ENCODE measurements at places on chromosomes 16 and 17.

GRCh38 chr16:65409510-65409909, 287.6 kb upstream of the CDH11 start:
- DNase-seq = no peak

DNA sequence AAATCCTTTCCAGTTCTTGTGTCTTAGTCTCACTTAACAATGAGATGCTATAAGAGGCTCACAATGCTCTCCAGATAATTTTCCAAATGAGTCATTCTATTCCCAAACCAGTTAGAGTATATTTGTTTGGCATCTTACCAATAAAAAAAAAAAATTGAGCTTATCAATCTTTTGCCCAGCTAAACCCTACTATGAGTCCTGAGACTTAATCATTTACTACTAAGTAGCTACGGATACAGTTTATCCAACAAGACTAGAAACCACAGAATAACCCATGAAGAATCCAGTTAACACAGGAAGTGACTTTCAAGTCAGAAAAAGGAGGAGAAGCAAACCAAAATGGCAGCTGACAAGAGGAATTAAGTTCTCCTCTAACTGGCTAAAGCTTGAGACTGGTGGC, 330.3 kb upstream of the XYLT1 start:
- no peak for DNase-seq

GRCh38 chr17:82636626-82637598, 11.3 kb downstream of the WDR45B start:
- no peak for DNase-seq

- DNase-seq = no peak
These were observed 6.8 kb downstream of the MTSS2 start for GRCh38 chr16:70678898-70679670.

DNA sequence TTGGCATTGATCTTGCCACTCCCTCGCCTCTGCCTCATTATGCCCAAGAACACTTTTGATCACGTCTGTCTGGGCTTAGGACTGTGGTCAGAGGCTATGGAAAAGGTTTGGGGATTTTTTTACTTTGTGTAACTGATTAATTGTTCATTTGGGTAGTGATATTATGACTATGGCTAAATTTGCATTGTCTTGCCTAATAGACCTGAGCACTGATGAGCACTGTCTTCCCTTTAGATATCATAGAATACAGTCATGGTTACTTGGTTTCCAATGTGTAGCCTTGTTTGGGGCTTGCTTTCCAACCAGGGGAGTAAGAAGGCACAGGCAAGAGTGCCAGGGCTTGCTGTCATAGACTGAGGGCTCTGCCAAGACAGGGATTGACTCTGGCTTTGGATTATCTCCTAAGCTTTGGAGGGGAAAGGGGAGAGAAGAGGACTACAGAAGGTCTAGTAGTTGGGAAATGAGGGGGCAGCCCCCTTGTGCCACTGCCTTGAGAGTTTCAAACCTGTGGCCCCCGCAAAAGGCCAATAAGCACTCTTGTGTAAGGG, 13.7 kb downstream of the LIMD2 start:
- no peak for DNase-seq

DNA sequence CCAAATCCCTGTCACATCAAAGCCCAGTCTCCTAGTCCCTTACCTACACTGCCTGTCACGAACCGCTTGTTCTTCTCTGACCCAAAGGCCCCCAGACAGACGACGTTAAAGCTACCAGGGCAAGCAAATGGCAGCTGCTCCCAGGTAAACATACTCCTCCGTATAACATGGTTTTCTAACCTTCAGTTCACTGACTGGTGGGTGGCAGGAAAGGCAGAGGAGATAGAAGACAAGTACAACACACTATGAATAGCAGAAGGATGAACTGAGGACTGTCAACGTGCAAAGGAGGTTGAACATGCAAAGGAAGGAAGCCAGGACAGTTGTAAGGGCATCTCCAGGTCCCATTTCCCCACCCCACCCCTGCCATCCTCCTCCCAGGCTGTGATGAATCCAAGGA, 449.8 kb downstream of the SHISA9 start:
- no peak for DNase-seq

- DNase-seq = no peak
These were observed 415.0 kb upstream of the XYLT1 start for GRCh38 chr16:17885659-17886207.

- DNase-seq = no peak
These were observed 16.1 kb downstream of the LASP1 start for GRCh38 chr17:38885728-38886642.

DNA sequence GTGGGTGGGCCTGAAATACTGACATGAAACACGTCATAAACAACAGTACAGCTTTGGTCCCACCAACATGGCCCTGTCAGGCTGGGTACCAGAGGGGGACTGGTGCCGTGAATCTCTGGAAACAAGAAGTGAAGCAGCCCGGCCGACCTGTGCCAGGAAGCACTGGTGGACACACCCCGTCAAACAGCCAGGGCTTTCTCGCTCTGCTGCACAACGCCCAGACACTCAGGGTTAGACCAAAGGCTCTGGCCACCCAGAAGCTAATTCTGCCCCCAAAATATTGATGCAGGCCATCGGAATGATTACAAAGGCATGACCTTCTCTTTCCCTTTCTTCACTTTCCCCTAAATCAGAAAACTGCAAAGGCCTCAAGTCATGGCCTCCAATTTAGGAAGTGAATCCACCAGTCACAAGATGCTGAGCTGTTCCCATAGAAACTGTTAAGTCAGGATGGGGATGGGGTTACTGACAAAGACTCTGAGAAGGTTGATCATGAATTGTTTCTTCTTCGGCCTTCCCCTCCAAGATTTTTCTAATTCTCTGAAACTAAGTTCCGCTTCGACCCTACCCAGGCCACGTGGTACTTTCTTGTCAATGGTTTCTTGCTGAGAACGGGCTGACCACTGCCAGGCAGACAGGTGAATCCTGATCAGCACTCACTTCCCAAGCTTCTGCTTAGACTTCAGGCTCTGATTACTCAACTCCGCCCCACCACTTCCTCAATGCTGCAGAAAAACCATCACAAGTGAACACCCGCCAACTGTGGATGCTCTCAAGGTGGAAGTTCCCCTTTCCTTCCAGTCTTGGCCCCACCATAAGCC, 6.7 kb downstream of the PITPNA start:
- DNase-seq = no peak

GRCh38 chr17:13297183-13297582, 279.4 kb upstream of the ELAC2 start:
- DNase-seq = no peak

DNA sequence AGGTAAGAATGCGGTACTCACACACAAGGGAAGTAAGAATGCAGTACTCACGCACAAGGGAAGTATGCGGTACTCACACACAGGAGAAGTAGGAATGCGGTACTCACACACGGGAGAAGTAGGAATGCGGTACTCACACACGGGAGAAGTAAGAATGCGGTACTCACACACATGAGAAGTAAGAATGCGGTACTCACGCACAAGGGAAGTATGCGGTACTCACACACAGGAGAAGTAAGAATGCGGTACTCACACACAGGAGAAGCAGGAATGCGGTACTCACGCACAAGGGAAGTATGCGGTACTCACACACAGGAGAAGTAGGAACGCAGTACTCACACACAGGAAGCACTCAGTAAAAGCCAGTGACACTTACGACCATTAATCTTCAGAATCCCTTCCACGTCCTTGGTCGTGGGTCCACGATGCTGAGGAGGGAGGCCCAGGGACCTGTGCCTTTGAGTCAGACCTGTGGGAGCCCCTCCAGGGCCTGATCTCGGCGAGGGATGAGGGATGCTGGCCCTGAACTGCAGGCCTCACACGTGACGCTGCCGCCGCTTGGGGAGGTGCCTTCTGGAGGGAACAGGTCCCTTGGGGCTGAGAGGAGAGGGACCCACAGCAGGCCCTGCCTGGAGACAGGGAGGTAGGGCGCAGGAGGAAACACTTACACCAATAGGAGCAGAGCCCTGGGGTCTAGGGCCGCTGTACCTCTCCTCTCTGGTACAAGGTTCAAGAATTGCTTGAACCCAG, 20.2 kb downstream of the ABR start:
- no peak for DNase-seq

DNA sequence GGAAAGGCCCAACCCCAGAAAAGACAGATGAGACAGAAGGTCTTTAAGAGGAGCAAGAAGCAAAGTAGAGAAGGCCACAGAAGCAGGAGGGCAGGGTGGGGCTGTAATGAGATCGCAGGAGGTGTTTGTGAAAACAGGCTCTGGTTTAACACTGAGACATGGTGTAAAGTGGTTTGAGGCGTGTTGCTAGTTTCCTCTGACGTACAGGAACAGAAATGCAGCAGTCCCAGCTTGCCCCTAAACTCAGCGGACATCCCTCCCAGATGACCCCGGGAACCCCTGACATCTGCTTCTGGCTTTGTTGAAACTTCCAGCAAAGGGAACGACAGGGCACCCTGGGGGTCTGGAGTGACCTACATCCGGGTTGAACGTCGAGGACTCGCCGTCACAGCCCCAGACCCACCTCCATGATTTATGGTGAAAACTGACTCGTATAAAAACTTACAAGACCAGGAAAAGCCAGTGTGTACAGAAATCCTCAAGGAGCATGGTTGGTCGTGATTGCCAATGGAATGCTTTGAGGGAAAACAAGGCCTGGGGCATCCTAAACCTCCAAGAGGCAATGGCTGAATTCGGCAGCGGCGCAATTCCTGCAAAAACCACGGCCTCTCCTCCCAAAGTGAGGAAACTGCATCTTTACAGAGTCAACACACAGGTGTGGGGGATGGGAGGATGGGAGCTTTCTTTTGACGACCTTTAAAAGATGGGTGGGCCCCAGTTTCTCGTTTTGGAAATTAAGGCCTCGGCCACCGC, 25.8 kb downstream of the LITAF start:
- DNase-seq = peak; percentile 56

- DNase-seq = no peak
These were observed 21.6 kb downstream of the CD300LF start for GRCh38 chr17:74691151-74691550.

DNA sequence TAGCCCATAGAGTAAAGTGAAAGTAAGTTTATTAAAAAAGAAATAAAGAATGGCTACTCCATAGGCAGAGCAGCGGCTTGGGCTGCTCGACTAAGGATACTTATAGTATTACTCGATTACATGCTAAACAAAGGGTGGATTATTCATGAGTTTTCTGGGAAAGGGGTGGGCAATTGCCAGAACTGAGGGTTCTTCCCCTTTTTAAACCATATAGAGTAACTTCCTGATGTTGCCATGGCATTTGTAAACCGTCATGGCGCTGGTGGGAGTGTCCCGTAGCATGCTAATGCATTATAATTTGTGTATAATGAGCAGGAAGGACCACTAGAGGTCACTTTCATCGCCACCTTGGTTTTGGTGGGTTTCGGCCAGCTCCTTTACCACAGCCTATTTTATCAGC, 13.3 kb upstream of the GAS7 start:
- no peak for DNase-seq

DNA sequence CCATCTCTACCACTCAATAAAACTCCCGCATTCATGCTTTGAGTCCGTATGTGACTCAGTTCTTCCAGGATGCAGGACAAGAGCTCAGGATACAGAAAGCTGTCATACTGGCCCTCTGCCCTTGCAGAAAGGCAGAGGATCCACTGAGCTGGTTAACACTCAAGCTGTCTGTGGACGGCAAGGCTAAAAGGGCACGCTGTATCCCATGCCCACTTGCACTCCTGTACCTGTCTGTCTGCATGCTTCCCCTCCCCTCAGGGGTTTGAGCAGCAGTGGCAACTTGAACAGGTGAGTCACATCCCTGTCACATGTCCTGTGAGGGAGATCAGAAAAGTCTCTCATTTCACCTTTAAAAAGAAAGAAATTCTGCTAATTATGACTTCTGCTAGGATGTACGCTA, 293.8 kb downstream of the HS3ST3B1 start:
- DNase-seq = no peak

- DNase-seq = no peak
These were observed 43.8 kb downstream of the SOCS1 start for GRCh38 chr16:11211977-11212797.

DNA sequence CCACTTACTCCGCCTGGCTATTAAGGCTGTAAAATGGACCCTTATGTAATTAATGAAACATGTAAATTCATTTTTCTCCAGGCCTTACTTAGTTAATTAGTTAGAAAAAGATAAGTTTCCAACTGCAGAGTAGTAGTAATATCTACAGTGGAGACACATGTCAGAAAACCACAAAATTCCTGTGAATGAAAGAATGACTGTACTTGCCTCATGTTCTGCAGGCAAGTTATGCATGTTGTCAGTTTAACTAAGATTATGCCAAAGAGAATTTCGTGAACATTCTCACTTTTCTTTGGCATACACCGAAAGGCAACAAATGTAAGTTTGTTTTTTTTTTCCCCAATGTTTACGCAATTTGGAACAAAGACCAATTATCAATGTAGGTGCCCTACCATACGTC, 16.8 kb upstream of the CCL1 start:
- DNase-seq = peak; percentile 62

GRCh38 chr16:59566446-59566845, 832.3 kb upstream of the GOT2 start:
- DNase-seq = no peak

DNA sequence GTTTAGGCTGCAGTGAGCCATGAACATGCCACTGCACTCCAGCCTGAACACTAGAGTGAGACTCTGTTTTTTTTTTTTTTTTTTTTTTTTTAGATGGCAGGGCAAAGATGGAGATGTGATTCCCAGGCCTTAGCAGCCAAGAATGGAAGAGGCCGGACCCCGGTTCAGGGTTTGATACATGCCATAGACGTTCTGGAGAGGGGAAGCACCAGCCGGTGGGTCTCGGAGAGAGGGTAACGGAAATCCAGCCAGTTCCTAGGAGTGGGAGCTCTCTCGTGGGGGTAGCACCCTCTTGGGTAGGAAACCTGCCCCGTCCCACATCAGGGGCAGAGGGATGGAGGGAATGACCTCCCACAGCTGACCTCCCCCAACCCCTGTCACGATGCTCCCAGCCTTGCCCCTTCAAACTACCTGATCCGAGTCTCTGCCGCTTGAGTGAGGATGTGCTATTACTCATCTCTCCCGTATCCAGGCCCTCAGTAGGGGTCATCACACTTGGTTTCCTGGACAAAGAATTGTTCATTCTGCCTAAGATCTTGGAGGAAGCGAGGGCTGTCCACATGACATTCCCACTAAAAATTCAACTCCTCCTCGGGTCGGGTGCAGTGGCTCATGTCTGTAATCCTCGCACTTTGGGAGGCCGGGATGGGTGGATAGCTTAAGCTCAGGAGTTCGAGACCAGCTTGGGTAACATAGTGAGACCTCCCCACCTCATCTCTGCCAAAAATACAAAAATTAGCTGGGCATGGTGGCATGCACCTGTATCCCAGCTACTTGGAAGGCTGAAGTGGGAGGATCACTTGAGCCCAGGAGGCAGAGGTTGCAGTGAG, 47.3 kb downstream of the MIS12 start:
- DNase-seq = no peak

GRCh38 chr16:18841833-18842525, 40.6 kb upstream of the ARL6IP1 start:
- no peak for DNase-seq

- no peak for DNase-seq
These were observed 7.0 kb upstream of the UBE2Z start for GRCh38 chr17:48901241-48901640.

DNA sequence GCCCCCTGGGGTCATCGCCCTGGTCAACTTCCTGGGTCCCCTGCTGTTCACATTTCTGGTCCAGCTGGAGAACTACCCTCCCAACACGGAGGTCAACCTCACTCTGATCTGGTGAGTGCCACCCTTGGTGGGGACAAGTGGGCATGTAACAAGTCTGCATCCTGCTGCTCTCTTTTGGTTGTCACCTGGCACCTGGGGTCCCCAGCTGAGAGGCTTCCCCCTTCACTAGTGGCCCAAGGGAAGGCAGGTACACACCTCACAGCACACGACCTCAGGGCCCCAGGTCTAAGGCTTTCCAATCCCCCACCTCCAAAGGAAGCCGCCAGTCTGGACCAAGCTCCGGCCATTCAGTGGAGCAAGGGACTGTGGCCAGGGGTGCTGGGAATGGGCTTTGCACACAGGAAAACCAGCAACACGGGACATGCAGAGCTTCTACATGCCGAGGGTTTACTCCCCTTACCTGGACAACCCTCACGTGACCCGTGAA, 4.4 kb downstream of the TMC8 start:
- DNase-seq = no peak

All from activated CD4-positive, alpha-beta T cell treated with anti-CD3 and anti-CD28 coated beads, Interleukin-2, Interleukin-6, amounts not matched to agents 100 ng/mL and 50 ng/mL, durations not matched to agents 16 hours and 8 hours (primary cell).